Anterior cingulate cortex (tissue), 58 donors: ENCODE measurements at places on chromosomes 6 and 20.
A peak's percentile ranks its signal among the peaks of the same experiment; 100 is the strongest.

GRCh38 chr6:125639466-125640020 lies 109.9 kb upstream of the HEY2 start:
- no peak for DNase-seq

GRCh38 chr6:148231572-148231971 lies 111.1 kb upstream of the SASH1 start:
- no peak for DNase-seq

DNA sequence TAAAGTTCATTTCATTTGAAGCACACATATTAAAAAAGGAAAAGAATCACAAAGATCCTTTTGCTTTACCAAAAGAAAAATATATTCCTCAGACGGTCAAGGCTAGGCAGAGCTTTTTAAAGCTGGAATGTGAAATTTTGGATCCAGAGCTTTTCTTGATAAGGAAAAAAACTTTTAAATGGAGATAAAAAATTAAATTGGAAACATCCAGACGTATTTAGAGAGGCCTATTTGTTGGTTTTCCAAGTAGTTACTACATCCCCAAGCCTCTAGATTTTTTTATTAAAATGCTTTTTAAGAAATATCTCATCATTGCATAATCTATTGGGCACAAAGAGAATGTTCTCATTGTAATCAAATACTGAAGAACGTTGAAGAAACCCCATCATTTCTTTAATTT lies 385.7 kb upstream of the CITED2 start:
- no peak for DNase-seq

DNA sequence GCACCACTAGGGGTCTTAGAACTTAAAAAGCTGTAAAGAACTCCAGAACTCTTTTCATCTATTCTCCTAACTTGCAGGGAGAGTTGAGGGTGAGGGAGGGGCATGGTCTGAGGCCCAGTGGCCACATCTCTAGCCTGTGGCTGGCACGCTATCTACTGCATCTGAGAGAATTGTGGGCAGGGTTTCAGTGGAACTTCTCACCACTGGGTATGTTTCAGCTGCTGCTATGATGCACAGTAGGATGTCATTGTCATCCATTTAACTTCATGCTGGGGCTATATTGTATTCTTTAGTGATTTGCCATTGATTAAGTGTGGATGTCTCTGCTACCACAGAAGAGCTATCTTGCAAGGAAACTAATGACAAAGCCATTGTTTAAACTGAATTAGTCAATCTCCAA lies 4.5 kb downstream of the TMEM14A start:
- no peak for DNase-seq

GRCh38 chr6:145110109-145110508 lies 625.2 kb downstream of the EPM2A start:
- DNase-seq, result no peak

- DNase-seq, result no peak
These were observed 14.5 kb downstream of the CSNK2A1 start for GRCh38 chr20:528923-529604.

GRCh38 chr6:113380591-113380990 lies 476.6 kb upstream of the MARCKS start:
- no peak for DNase-seq

DNA sequence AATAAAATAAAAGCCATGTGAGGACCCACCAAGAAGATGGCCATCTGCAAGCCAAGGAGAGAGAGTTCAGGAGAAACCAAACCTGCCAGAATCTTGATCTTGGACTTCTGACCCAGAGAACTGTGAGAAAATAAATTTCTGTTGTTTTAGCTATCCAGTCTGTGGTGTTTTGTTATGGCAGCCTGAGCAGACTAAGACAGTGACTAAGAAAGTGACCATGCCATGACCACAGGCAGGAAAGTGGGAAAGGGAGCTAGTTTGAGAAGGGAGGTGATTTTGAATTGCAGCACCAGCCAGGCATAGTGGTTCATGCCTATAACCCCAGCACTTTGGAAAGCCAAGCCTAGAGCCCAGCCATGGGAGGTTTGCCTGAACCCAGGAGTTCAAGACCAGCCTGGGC lies 21.9 kb upstream of the C6orf62 start:
- DNase-seq, result no peak

- DNase-seq, result no peak
These were observed 14.0 kb downstream of the TRDN start for GRCh38 chr6:123622780-123623179.

DNA sequence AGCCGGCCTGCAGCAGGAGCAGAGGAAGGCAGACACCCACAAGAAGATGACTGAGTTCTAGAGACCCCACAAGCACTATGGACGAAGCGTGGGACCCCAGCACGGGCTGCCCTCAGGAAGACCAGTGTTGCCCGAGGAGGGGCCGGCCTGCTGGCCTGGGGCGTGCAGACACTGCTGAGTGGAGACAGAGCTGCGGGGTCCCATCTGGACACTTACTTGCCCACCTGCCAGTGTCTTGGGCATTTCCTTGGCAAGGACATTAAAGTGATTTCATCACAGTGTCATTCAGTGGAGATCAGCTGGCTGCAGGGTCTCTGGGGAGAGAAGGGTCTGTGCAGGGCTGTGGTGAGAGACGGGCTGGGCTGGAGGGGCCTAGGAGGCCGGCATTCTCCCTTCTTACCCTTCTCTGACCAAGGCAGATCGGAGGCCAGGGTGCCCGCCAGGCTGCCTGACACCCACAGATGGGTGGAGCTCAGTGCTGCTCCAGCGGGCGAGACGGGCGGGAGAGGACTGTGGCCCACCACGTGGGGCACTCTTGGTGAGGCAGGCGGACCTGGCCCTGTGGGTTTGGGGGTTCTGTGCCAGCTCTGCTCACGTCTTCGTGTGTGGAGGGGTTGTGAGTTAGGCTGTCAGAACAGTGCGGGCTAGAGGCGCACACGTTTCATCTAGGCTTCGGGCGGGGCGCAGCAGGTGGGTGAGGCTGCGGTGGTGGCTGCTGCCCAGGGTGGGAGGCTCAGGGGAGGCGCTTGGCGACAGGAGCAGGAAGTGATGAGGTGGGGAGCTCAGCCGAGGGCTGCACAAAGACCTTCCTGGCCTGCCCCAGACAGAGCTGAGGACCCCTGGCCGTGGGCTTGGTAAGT lies at the start of gene LIME1:
LIME1 (plus strand) TSS at position 806 of the 860 bp plus-strand sequence. CDS start 886 bp downstream, outside the sequence.
- no peak for DNase-seq

GRCh38 chr6:80214436-80215022 lies 108.1 kb downstream of the BCKDHB start:
- DNase-seq, result no peak

DNA sequence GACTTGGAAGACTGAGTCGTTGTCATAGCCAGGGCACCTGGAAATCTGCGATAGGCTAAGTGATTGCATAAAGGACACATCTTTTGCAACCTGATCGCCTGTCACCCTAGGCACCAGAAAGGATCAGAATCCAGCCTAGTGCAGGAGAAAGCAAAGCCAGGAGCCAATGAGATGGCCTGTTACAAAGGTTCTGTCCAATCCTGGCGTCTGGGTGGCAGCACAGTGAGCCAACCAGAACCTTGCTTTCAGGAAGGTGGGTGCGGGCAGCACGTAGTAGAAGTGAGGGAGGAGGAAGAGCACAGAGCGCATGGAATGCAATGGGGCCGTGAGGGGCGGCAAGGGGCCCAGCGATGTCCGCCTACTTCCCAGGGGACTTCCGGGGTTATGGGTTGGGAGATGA lies 120.4 kb upstream of the GGTLC1 start:
- no peak for DNase-seq

DNA sequence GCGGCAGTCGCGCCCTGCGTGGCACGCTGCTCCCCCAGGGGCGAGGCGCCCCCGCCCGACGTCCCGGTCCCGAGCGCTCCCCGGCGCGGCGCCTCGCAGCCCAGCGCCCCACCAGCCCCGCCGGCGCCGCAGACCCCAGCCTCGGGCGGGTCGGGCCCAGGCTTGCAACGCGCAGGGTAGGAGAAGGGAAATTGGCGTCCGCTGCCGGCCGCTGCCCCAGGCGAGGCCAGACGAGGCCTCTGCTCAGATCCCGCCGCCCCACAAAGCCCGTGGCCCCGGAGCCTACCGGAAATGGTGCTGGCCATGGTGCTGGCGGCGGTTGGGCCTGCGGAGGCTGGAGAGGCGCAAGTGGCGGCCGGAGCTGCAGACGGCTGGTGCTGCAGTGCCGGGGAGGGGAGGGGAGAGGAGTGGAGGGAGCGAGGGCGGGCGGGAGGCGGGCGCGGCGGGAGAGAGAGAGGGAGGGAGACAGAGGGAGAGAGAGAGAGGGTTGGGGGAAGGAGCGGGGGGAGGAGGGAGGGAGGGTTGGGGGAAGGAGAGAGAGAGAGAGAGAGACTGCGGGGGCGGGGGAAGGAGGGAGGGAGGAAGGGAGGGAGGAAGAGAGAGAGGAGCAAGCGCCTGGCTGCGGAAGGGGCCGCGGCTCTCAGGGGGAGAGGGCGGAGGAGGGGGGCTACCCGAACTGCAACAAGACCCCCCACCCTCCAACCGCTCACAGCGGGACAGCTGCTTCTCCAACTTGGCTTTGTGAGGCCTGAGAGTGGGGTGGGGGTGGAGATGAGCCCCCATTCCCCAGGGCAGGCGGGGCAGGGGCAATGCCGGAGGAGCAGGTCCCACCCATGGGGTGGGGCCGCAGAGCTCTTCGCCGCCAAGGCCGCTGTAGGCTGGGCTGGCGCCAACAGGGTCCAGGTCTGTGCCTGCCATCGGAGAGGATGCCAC lies at the start of gene STMN3:
STMN3 (minus strand) TSS at position 384 of the 933 bp plus-strand sequence; CDS start at position 305, 79 bp downstream.
- peak; percentile 65 for DNase-seq

DNA sequence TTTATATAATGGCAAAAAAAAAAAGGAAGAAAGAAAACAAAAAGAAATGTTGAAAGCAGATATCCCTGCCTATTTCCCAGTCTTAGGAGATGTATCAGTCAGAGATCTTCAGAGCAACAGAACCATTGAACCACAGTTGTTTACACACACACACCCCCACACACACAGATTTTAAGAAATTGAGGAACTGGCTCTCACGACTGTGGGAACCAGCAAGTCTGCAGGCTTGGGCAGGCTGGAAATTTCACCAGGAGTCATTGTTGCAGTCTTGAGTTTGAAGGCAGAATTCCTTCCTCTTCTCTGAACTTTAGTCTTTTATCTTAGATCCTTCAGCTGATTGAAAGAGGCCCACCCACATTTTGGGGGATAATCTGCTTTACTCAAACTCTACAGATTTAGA lies 380.9 kb downstream of the CDKAL1 start:
- no peak for DNase-seq

DNA sequence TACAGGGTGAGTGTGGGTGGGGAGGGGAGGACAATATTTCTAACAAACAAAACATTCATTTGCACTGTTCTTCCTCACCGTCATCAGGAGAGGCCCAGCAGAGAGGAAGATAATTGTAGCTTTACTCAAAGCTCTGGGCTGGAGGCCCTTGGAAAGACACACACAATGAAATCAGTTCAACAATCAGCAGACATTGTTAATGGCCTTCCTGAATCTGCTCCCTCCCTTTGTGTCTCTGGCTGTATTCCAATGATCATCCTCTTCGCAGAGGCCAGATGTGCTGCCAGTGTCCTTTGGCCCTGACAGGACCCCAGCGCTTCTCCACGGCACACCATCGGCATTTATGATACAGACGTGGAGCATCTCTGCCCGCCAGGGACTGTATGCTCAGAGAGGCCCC lies 44.6 kb upstream of the LRFN2 start:
- DNase-seq, result peak; percentile 5

- peak; percentile 41 for DNase-seq
These were observed 1.2 kb downstream of the IFNGR1 start for GRCh38 chr6:137217801-137218472.

DNA sequence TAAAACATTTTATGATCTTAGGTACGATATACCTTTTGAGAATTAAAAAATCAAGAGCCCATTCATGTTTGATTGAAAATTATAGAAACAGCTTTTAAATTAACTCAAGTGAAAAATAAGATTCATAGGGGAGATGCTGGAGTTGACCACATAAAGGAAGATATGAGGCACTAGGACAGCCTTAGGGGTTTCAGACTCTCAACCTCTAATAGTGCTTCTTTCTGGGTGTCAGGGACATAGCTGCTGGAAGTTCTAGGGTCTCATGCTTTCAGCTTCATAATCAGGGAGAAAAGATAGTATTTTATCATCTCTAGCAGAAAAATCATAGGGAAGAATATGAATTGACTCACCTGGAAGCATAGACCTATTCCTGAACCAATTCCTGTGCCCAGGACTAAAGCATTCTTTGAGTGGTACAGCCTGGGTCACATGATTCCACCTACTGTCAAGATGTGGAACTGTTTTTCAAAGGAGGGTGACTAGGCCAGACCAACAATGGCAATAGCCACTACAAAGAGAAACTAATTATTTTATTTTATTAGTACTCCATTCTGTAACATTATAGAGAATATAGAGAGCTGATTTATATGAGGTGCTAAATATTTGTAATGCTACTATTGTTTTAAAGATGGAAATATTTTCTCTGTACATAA lies 27.8 kb upstream of the CENPW start:
- DNase-seq, result no peak

GRCh38 chr6:101716387-101716786 lies 322.9 kb downstream of the GRIK2 start:
- DNase-seq, result no peak

DNA sequence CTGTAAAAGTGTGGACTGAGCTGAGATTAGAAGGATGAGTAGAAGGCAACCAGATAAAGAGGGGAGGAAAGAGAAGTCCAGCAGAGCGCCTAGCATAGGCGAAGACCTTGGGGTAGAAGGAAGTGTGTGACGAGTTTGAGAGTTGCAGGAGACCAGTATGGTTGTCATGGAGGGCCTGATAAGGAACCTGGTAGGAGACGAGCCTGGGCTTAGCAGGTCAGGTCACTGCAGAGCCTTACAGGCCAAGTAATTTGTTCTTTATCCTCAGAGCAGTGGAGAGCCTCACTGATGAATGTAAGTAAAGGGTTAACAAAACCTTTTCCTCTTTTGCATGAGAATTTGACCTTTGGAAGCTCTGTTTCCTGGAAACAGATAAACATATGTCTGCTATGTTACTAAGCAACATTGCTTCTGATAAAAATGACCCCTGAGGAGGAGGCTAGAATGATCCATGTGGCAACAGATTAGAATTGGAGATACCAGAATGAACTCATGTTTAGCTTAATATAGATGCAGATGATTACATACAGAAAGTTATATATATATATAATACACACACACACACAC lies 2.9 kb upstream of the TMEM74B start:
- no peak for DNase-seq

DNA sequence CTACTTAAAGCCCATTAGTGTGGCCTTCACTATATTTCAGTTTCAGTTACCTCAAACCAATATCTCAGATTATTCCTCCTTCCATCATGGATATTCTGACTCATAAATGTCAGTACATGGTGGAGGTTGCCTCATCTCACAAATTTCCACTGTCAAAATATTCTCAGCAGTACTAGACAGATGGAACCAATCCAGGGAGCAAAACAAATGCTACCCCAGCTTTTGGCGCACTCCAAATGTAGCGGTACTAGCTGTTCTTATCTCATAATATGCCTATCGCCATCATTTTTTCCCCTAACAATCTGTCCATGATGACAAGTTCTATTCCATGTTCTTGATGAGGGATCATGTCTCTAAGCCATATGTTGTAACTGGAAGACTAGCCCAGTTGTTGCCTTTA lies 1026.1 kb downstream of the KIF16B start:
- DNase-seq, result no peak

- no peak for DNase-seq
These were observed at the start of gene NOL4L for GRCh38 chr20:32585011-32585585. NOL4L (minus strand) TSS chr20:32585333; CDS start chr20:32584890, 443 bp downstream.
